ENCODE measurements at places on chromosomes 2 and 18.

DNA sequence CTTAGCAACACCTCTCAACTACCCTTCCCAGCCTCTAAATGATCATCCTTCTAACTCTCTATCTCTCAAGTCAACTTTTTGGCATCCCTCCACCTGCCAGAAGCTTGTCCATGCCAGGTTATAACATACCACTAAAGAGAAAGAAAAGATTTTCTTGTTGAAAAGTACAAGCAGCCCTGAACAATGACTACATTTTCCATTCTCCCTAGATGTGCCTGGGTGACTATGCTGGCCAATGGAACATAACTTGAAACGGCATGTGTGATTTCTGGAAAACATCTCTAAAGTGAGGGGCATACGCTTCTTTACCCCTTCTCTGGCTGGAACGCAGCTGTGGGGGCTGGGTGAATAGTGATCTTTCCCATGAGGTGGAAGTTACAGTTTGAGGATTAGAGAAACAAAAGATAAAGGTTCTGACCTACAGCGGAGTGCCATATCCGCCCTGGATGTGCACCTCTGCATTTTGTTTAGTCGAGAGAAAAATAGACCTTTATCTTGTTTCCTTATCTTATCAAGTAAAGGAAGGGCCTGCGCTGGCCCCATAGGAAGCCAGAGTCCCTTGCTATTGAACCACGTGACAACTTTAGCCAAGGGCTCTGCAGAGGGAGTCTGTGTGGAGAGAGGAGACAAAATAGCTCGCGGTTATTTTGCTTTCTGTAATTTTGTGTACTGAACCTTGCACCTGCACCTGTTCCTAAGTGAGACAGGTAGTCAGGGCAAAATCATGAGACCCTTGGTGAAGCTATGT, 436.8 kb downstream of the TGIF1 start:
- no peak for DNase-seq

DNA sequence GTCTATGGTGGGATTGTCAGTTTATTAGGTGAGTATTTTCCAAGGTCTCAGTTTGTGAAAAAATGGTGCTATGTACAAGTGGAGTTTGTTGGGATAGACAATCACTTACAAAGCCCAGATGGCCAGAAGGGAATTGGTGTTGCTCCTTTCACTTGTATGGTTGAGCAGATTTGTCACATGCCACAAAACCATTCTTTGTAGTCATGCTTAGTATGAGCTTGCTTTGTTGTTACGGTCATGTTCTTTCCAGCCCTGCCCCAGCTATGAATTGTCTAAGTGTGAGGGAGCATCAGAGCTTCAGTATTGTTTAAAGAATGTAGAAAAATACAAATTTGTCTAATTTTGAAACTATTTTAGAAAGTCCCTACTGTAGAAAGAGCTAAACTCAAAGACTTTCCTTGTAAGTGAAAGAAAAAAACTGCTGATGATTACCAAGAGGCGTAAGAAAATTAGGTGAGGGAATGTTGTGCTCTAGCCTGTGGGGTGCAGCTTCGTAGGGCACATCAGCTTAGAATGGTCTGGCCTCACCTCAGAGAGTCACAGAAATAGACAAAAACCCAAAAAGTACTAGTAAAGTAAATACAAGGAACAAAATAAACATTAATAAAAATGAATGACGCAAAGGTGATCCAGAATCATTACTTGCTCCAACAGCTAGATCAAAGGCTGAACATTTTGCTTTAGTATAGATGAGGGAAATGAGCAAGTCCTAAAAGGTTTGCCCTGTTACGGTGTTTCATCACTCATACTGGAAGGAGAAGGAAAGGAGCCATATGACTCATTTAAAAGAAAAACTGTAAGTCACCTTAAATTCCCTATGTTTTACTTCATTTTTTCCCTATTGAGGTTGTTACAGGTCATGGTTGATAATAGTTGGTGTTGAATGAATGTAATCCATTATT, 9.2 kb downstream of the TGIF1 start:
- DNase-seq: no peak

DNA sequence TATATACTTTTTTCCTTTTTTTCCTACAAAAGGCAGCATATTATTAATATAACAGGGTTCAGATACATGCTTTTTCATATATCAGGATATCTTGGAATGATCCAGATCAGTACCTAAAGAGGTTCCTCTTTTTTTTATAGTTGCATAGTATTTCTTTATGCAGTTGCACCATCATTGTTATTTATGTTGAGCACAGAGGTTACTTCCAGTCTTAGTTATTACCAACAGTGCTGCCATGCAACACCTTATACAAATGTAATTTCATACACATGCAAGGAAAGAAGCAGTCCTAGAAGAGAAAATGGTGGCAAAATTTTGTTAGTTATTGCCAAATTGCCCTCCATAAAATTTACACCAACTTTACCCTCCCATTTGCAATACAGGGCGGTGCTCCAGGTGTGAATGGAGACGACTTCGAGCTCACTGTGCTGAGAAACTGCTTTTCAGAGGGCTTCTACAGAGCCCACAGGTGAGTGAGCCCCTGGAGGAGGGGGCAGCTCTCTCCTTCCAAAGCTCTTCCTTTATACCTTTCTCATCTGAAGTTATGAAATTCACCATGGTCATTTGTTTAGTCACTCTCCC, 30.0 kb upstream of the KCMF1 start:
- DNase-seq: no peak

DNA sequence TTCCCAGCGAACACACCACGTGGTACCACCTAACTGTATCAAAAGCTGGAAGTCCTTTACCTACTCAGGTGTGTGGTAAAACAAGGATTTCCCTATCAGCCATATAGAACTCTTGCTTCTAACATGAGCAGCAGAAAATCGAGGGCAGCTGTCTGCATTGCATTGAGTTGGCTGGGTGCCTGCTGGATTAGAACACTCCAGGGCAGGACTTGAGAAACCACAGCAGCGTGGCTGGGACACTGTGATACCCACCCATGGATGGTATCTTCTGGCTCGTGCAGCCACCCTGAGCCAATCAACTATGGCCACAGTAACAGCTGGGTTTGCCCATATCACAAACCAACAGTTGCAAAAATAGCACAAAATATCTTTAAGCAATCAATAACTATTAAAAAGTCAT, 188.3 kb downstream of the FBXO15 start:
- DNase-seq: no peak

DNA sequence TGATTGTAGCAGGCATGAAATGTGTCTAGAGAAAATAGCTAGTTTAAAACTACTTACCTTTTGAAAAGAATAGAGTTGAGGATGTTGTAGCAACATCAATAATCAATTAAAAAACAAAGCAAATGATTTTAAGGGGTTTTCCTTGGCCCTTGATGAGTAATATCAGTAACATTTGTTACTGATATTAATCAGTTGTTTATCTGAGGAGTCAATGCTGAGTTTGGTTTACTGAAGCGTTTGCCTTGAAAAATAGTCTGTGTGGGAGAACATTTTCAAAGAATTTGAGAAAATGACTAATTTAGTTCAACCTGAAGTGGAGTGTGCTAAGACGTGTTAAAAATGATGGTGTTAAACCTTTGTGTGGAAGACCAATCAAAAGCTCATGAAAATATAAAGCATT, 9.3 kb downstream of the PTH2R start:
- no peak for DNase-seq

DNA sequence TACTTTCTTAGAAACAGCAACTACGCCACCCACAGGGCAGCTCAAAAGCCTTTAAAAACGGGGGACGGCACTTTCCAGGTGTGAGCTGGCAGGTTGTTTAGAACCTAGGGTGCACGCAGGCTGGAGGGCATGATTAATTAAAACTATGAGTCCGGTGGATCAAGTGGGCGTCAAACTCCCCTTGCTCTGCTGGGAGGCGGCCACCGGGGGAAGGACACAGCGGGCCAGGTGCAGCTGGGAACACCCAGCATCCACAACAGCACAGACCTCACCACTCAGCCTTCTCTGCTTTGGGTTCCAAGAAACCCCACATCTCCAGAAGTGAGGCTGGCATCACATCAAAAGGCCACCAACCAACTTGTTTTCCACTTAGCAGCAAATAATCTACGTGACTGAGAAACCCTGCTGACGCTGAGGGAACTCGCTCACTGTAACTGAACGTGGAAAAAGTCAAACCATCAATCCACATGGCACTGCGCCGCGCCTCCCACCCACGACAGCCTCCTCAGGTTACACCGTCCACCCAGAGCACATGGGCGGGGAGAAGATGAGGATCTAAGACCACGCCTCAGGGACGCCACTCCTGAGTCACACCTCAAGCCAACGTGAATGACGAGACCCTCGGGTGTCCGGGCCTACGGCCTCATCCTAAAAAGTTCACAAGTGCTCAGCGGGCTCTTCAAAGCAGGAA, 118.2 kb downstream of the ZNF516 start:
- no peak for DNase-seq

DNA sequence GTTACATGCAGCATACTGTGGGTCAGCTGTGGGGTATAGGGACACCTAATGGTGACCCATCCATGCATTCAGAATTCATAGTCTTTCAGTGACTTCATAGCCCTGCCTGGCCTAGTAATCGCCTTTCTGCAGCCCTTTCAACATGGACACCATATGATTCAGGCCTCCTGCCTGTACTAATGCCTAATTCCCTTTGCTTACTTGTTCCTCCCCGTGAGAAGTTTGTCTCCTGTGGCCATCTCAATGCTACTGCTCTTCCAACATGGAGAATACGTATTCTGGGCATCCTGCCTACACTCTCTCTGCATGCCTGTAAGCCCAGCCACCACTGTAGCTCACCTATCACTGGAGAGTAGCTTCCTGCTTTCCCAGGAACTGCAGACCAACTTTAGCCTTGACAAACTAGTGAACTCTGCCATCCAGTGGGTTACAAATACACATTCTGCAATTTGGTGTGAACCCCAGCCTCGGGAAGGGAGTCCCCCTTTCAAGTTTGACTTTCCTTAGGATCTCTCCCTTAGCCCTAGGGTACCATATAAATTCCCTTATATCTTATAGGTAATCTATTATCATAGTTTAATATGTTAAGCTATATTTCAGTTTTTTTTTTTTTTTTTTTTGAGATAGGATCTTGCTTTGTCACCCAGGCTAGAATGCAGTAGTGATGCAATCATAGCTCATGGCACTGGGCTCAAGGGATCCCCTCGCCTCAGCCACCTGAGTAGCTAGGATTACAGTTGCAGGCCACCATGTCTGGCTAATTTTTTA, 22.3 kb downstream of the M1AP start:
- no peak for DNase-seq

DNA sequence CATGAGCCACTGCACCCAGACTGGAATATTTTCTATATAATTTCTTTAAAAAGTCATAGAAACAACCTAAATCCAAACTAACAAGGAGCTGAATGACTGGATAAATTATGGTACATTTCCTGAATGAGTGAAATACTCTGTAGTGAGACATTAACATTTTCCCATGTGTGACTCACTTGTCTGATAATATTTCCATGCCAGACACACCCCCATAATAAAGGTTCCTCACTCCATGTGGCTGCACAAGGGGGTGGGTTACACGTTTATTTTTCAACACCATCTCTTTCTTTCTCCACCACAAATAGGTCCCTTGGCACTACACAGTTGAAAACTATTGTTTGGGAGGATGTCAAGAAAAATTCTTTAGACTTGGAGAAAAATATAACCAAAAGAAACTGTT, 266.3 kb upstream of the LYPD1 start:
- DNase-seq: no peak

DNA sequence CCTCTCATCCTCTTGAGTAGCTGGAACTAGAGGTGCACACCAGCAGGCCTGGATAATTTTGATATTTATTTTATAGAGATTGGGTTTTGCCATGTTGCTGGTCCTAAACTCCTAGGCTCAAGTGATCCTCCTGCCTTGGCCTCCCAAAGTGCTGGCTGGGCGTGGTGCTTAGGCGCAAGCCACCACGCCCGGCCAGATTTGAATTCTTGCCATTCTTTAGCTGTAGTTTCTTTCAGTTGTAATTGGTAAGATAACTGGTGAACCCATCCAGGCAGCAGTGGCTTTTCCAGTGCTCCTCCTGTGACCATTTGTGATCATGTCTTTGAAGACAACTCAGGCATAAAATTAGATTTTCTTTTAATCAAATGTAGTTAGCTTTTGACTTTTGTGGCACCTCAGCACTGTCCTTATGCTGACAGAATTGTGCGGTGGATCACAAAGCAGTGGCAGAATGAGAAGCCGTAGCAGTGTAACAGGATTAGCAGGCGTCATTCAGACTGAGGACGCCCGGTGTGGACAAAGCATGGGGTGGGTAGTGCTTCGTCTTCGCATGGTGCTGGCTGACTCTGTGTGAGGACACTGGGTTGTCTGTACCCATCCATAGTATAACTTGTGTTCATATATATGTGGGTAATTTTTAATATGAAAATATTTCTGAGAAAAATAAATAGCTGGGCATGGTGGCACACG, 30.0 kb upstream of the TOGARAM2 start:
- no peak for DNase-seq

Data from GM04503 (cell line).